ENCODE measurements at places on chromosomes 16 and 17.

DNA sequence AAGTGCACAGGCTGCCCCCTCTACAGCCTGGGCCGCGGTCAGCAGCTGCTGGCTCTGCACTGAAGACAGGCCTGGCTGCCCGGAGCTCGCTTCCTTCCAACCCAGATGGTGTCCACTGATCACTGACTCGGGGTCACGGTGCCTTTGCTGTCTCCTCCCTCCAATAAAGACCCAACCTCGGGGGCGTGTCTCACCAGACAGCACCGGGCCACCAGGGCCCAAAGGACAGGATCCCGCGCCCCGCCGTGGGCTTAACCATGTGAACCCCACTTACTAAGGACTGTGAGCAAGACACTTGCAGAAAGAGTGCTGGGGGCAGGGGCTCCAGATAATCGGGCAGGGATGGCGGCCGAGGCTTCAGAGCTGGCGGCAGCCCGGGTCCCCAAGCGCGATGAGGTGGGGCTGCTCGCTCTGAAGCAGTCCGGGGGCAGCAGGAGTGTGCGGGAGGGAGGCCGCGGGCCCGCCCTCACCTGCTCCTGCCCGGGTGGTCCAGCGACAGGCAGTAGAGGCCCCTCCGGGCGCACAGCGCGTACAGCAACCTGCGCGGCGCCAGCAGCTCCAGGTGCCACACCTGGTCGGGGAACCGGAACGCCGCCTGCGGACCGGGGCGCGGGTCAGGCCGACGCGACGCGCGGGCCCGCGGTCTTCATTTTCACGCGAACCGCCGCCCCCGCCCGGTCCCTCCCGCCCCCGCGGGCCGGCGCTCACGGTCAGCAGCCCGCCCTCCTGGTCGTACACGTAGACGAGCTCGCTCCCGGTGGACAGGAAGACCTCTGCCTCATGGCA is 502 bp downstream of the FAAP100 start:
- DNase-seq, result no peak

- DNase-seq, result no peak
Observed at GRCh38 chr17:27512511-27513346, 56.5 kb downstream of the KSR1 start.

DNA sequence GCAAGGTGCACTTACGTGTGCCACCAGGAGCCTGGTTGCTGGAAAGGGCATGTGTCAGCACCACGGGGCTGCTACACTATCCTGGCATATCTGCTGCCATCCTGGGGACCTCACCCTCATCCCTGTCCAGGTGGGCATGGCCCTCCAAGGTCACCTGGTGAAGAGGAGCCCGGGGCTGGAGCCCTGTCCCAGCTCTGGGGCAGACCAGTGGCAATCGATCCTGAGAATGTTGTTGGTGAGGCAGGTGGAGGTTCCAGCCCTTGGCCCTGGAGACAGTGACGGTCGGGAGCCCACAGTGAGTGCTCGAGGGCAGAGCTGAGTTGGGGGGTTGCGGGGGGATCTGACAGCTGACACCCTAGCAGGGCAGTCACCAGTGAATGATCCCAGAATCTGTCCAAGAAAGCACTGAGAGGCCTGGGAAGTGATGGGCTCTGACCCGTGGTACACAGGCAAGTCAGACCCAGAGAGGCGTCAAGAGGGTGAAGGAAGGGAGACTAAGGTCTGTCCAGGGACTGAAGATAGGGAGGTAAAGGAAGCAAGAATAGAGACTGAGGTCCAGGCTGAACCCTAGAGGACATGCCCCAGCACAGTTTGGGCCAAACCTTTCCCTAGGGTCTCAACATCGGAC is 17.6 kb downstream of the POLR3K start:
- no peak for DNase-seq

DNA sequence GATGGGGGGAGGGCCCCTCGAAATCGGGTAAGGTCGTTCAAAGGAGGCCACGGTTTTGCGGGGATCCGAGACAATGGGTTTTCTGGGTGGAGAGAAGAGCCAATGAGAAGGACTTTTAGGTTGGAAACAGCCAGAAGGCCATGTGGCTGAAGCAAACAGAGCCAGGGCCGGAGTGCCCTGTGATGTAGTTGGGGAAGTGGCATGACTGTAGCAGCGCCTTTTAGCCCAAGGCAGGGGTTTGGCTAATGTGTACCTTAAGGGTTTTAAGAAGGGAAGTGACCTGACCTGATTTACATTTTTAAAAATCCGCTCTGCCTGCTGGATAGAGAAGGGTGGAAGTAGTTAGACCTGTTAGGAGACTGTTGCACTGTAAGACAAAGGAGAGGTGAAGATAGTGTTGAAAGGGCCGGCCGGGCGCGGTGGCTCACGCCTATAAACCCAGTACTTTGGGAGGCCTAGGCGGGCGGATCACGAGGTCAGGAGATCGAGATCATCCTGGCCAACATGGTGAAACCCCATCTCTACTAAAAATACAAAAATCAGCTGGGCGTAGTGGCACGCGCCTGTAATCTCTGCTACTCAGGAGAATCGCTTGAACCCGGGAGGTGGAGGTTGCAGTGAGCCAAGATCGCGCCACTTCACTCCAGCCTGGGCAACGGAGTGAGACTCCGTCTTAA is 1.0 kb downstream of the LYRM1 start:
- DNase-seq, result peak; percentile 31

DNA sequence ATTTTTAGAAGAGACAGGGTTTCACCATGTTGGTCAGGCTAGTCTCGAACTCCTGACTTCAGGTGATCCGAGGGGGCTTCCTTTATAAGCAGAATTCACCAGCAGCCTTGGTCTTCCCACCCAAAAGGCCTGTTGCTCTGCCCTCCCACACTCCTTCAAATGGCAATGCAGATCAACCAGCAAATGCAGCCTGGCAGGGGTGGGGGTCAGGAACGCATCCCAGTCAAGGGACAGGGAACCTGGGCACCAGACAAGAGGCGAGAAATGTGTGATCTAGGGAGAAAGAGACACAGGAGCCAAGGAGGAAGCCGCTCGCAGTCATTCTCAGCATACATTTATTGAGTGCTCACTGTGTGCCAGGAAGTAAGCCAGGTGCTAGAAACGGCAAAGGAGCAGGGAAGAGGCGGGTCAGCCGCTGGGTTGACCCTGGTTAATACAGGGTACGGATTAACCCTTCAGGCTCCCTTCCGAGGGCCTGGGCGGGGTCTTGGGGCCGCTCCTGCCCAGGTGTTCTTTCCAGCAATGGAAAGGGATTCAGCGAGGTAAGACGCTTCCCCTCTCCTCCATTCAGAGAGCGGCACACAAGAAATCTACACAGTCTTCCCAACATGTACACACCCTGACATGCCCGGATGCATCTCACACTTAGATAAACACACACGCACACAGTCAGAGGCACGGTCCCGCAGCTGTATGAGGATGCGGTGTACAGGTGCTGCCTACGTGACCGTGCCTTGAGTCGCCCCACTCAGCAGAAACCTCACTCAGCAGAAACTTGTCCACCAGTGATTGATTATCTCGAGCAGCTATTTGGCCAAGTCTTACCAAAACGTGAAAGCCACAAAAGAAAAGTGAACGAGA is 6.6 kb upstream of the PITPNA start:
- DNase-seq, result no peak
